Stimulated activated CD4-positive, alpha-beta T cell treated with anti-CD3 and anti-CD28 coated beads, Interleukin-12 subunit alpha, Interleukin-12 subunit beta, amount 100 ng/mL, for 24 hours (primary cell): ENCODE measurements at places on chromosomes 11 and 22.

GRCh38 chr11:70747285-70747684, 349.0 kb downstream of the CTTN start:
- DNase-seq: no peak

DNA sequence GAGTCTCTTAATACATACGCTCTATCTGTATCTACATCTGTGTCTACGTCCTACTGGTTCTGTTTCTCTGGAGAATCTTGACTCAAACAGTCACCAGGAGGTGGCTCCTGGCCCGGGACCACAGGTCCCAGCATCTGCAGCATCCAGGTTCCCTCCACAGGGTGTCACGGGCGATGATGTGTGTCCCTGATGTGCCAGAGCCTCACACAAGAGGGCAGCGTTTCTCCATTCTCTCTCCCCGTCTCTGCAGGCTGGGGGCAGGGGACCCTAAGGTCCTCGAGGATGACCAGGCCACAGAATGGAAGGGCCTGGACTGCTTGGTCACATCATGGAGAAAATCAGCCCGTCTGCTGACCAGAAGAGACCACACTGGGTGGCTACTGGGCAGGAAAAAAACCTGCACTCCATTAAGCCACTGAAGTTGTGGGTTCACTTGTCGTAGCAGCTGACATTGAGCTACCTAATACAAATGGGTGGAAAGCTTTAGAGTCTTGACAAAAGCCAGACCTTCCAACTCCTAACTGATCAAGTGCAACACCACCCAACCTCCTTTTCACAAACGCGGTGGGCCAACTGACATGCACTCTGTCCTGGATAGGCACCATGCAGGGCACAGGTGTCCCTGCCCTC, 392.5 kb downstream of the CTTN start:
- DNase-seq: no peak

DNA sequence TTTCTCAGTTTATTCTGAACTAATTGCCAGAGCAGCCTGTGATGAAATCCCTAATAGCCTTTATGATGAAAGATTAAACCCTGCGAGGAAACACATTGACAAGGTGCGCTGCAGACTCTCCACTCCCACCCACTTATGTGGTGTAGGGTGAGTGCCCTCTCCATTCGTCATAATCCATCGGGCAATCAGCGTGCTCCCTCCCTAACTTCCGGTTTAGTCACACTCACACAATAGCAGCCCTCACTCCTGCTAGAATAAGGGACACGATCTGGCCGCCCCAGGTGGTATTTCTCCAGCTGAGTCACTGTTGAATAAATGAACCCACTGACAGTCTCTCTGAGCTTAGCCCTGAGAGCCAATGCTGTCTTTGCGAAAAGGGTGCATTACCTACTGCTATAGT, 188.3 kb downstream of the OPCML start:
- DNase-seq: no peak

GRCh38 chr22:33869946-33870345, 50.3 kb downstream of the LARGE1 start:
- DNase-seq: no peak

- DNase-seq: no peak
Measured at GRCh38 chr11:74602637-74603556, 10.5 kb downstream of the POLD3 start.

GRCh38 chr11:13016415-13016814, 7.3 kb downstream of the RASSF10 start:
- DNase-seq: no peak

DNA sequence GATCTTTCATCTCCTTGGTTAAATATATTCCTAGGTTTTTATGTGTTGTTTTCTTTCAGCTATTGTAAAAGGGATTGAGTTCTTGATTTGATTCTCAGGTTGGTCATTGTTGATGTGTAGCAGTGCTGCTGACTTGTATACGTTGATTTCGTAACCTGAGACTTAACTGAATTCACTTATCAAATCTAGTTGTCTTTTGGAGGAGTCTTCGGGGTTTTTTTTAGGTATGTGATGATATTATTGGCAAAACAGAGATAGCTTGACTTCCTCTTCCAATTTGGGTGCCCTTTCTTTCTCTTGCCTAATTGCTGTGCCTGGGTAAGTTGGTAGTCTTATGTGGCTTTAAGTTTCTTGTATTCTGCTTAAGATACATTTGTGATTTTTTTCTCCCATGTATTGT, 52.8 kb downstream of the CBL start:
- DNase-seq: no peak

DNA sequence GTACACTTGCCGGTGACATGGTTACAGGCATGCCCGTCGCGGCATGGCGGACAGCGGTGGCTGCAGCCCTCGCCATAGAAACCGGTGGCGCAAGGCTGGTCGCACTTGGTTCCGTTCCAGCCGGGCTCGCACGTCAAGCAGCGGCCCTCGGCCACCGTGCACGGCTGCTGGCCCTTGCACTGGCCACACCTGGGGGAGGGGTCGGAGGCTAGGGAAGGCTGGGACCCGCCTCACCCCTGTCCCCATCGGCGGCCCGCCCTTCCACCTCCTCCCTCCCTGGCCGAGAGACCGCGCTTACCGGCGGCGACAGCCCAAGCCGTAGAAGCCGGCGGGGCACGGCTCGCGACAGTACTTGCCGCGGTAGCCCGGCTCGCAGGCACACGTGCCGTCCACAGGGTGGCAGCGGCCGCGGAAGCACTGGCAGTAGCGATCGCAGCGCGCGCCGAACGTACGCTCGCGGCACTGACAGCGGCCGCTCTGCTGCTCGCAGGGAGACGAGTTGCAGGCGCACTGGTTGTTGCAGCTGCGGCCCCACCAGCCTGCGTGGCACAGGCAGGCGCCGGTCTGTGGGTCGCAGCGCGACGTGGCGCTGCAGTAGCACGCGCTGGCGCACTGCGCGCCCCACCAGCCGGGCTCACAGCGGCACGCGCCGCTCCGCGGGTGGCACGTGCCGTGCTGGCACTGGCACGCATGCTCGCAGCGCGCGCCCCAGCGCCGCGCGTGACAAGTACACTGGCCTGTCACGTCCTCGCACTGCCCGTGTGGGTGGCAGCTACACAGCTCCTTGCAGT, 6.7 kb downstream of the SCARF2 start:
- peak; percentile 47 for DNase-seq

DNA sequence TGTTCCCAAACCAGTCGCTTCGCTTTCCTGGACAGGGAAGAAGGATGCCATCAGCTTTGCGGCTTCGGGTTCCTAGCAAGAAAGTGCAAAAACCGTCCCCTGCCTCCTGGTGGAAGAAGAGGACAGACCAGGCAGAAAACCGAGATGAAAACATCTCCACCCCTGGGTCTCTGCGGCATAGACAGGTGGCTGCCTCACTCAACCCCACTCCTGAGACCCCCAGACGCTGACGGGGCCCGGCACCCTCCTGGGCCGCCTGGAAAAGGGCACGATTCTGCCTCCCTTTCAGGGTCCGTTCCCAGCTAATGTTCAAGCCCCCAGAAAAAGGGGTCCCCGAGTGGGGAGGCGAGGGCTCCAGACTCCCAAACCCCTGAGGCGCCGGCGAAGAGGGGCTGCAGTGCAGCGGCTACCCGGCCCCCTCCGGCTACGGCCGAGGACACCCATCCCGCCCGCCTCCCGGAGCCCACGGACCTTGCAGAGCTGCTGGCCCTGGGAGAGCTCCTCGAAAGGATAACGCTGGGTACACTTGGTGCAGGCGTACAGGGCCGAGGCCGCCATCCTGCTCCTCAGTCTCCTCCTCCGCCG, 569 bp downstream of the FAM76B start:
- DNase-seq: peak; percentile 11

GRCh38 chr11:111634981-111635705, 32.9 kb downstream of the SIK2 start:
- no peak for DNase-seq

DNA sequence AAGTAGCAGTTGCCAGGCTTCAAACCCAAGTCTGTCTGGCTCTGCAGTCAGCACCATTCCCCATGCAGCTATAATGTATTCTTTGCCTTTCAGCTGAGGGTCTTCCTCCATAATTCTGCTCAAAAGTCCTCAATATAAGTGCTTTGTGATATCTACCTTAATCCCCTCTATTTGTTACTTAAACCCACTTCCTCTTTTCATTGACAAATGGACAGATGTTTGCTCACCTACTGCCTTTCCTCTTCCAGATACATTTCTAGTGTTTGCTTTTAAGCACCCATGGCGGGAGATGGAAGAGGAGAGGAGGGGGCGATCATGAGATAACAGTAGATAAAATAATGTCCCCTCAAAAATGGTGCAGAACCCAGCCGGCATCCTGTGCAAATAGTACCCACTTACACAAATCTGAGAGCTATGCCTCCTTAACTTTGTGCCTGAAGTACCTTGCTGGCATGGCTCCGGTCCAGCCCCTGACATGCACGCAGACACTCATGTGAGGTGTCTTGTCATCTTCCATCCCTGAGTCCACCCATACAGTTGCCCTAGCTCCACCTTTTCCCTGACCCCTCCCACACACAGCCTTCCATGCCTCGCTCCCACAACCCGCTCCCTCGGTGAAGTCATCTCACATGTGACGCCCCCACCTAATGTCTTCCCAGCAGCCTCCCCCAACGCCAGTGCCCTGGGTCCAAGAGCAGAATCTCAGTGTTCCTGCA, 109.6 kb downstream of the TRIM29 start:
- no peak for DNase-seq

DNA sequence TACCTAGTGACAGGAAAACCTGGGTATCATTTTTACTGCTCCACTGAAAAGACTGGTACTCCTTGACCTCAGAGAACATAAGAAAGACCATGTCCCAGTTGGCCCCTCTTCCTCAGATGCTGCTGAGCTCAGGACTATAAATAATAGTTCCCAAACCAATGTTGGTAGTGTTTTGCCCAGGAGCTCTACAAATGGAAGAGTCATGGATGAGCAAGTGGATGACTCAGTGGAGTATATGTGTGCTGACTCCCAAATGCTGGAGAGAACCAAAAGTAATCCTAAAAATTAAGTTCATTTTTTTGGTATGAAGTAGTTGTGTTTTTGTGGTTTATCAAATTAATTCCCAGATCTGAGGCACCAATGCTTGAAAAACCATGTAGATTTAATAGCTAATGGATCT, 482.0 kb downstream of the KCNA4 start:
- DNase-seq: no peak

GRCh38 chr11:30292545-30292944, 30.4 kb upstream of the ARL14EP start:
- no peak for DNase-seq

DNA sequence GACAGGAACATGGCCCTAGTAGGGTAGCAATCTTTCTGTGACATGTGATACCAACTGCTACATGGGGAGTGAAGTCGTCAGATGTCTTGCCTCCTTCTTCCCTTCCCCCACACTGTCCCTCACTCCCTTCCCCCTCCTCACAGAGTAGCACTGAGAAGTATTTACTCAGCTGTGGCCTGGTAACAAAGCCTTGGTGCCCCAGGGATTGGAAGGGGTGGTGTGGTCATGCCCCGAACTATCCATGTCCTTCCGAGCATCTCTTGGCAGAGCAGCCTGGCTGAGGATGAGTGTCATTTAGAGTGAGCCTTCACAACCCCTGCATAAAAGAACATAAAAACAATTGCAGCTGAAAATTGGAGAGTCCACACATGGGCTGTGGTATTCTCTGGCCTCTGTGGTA, 46.1 kb downstream of the ARFGAP2 start:
- no peak for DNase-seq

- no peak for DNase-seq
Measured at GRCh38 chr11:119739975-119740374, 11.0 kb upstream of the NECTIN1 start.

DNA sequence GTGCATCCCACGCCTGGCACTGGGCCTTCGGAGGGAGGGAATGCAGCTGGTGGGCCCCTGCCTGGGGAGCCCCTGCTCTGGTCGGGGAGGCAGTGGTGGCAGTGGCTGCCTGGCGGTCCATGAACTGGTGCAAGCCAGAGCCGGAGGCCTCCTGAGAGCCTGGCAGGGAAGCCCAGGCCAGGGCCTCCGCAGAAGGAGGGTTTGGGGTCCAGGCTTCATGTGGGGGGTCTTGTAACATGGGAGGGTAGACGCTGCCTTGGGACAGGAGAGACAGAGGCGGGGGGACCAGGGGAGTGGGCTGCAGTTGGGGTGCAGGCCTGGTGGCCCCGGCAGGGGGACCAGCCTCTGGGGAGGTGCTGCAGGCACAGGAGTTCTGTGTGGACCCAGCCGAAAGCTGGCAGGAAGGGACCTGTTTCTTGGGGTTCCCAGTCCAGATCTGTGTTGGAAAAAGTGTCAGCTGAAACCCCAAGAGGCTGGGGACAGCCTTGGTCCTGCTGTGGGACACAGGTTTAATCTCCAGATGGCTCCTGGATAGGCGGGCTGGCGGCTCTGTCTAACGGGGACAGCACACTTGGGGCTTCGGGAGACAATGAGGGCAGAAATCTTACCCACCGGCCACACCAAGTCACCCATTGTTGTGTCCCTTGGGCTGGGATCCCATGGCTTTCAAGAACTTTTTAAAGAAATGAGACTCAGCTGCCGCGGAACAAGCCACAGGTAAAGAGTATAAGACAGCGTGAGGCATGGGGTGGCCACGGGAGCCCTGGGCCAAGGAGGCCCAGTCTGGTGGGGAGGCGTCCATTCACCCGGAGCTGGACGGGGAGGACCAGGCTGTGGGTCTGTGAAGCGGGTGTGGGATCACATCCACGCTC, 73.5 kb downstream of the KCNQ1 start:
- DNase-seq: no peak

- no peak for DNase-seq
Measured at GRCh38 chr11:122075016-122075415, 41.0 kb downstream of the BLID start.

DNA sequence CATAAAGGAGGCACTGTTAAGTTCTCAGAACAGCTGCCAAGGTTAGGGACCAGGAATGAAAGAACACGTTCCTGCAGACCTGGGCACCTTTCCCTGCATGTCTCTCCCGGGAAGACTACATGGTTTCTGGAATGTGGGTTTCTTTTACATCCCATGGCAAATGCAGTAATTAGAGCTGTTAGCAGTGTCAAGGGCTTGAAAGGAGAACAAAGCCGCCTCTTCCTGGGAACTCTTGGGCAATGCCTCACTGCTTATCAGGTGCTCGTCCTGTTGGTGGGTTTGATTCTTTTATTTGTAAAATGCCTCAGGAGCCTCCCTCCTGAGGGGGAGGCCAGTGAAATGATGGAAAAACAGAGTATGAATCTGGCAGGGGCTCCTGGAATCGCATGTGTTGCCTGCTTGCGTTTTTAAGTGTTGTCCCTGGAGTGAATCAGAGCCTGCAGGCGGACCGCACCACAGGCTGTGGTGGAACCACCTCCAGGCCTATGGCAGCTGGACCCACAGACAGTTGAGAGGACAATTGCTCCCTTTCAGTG, 723 bp upstream of the C22orf31 start:
- DNase-seq: no peak

GRCh38 chr11:102415304-102415916, 37.2 kb downstream of the TMEM123 start:
- no peak for DNase-seq

DNA sequence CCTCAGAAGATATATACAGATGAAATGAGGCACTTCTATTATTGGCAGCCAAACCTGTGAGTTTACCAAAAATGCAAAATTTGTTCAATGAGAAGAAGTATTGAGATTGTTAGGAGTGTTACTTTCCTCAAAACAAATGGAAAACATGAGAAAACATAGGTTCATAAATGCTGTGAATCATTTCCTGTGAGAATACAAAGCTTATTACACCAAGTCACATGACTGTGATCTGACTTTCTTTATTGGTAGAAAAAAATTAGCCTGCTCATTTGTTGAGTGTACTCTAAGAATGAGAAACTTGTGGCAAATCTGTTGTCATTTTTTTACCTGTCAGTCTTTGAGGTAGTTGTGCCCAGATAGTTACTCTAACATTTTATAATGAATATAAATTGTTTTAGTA, 215.1 kb downstream of the TMEM135 start:
- DNase-seq: no peak
